ENCODE measurements at places on chromosomes 5 and 9.

DNA sequence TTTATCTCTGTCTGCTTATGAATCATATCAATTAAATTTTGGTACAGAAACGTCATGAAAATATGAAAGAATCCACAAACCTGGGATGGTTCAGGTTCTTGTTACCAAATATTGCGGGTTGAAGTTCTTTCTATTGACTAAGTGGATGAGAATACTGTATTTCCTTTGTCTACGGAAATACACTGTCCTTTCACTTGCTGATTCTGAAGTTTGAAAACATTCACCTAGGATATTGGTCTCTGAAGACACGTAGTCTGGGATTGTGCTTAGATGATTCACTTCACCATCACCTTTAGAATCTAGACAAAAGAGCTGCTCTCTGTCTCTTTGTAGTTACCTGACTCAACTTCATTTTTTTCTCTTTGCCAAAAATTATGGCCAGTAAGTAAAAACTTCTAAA is 222.4 kb downstream of the FBN2 start:
- no peak for DNase-seq

DNA sequence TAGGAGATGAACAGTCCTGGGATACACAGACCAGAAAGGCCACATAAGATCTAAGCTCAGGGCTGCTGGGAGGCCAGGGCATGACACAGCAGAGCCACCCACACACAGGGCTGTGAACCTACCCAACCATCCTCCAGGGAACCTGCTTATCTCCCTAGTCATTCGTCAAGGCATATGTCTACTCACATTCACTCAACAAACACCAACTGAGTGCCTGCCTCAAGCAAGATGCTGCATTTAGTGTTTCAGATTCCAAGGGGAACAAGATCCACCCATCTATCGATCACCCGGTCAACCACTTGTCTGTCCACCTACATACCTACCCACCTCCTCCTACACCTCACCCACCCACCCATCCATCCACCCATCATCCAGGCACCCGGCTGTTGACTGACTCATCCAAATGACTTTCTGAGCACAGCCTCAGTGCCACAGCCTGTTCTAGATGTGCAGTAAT is 1.9 kb downstream of the DPM2 start:
- DNase-seq: no peak

DNA sequence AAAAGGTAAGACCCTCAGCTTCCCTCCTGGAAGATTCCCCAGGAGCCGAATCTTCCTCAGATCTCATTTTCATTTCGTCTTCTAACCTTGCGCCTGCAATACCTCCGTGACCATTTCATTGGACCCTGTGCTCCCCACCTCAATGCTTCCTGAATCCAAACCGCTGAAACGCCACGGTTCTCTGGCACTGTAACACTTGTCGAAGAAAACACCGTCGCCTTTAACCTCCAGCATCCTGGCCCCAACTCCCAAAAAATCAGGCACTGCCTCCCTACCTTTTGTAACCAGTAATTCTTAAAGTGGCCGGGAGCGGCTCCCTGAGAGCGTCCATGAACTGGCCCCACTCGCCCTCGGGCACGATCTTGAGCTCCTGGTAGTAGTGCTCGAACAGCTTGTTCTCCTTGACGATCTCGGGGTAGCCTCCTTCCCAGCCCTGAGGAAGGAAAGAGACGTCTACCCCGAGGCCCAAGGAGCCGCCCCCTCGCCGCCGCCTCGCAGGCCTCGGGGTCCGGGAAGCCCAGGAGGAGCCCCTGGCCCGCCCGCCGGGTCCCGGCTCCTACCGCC is 438 bp downstream of the NSUN2 start:
- peak; percentile 12 for DNase-seq

DNA sequence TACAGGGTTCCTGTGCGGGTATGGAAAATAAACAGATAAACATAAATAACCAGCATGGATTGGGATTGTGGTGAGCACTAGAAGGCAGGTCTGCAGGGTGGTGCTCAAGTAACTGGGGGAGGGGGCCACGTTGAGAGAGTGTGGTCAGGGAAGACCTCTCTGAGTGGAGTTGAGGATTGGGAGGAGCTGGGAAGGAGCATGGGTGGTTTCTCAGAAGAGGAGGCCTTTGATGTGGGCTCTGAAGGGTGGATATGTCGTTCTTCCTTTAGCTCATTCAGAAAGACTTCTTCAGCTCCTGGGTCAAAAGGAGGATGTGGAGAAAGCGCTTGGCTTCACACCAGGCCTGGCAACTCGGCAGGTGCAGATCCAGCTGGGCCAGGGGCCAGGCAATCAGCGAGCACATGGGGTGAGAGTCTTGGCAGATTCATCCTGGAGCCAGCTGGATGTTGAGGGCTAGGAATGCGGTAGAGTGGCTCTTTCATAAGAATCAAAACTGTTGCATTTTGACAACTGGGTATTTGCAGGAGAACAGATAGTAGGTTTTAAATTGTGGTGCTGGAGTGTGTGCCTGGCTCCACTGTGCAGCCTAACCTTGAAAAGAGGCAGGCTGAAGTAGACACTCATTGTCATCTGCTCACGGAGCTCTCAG is 71.7 kb downstream of the PCSK5 start:
- DNase-seq: no peak

DNA sequence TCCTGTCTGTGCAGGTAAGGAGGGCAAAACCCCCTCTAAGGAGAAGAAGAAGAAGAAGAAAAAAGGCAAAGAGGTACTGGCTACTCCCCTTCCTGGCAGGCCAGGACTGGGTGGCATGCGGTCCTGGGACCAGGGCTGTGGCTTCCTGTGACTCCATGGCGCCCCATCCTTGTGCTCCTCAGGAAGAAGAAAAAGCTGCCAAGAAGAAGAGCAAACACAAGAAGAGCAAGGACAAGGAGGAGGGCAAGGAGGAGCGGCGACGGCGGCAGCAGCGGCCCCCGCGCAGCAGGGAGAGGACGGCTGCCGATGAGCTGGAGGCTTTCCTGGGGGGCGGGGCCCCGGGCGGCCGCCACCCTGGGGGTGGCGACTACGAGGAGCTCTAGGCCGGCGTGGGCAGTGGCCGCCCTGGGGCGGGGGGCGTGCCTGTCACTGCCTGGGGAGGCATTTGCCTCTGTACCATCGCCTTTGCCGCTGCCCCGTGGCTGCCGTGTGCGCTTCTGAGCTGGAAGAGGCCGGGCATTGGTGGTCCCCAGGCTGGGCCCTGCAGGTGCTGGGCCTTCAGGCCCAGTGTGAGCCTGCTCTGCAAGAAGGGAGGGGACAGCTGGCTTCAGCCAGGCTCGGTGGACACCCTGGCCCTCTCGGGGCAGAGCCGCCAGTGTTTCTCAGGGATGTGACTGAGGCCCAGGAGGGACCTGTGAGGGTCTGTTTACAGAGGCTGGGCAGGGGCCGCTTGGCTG is 2.0 kb upstream of the AJM1 start:
- DNase-seq: no peak

GRCh38 chr5:91189480-91190313 is 193.4 kb downstream of the ARRDC3 start:
- DNase-seq: peak; percentile 73

- no peak for DNase-seq
Observed at GRCh38 chr5:16976625-16977008, 40.5 kb upstream of the MYO10 start.

GRCh38 chr9:16912197-16912596 is 41.7 kb upstream of the BNC2 start:
- no peak for DNase-seq

GRCh38 chr5:7882926-7883325 is 14.0 kb downstream of the MTRR start:
- no peak for DNase-seq

All from fibroblast of skin of scalp (primary cell).